OCI-LY7 (cell line): ENCODE measurements at places on chromosomes 3 and 15. TPM values are rescaled to one million over a fixed set of nuclear protein-coding genes. Genes with fewer than 3 reads are reported as not detected.

The CPNE9 gene
- 0.22 TPM in 1 of 2 replicates, not detected in the other for total RNA-seq

The SERINC4 gene
- total RNA-seq = 1.1 and 1.9 TPM in 2 replicates

The SI gene
- not detected in 2 replicates for total RNA-seq

- DNase-seq = no peak
These were observed 120.8 kb downstream of the SLCO3A1 start for GRCh38 chr15:91974321-91974720.

DNA sequence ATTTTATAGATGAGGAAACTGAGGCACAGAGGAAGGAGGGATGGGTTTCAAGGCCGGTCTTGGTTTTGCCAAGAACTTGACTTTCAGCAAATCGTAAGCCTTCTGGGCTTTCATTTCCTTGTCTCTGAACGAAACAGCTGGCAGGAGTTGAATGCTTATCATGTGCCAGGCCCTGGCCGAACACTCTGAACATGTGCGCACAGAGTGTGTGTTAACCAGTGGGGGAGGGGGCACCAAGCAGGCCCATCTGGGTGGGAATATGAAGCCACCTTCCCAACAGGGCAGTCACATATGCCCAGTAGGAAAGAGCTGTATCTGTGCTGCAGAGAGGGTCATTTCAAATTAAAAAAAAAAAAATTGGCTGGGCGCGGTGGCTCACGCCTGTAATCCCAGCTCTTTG is 29.3 kb downstream of the ZNF710 start:
- no peak for DNase-seq

GRCh38 chr3:73188707-73189106 is 127.2 kb downstream of the EBLN2 start:
- no peak for DNase-seq

DNA sequence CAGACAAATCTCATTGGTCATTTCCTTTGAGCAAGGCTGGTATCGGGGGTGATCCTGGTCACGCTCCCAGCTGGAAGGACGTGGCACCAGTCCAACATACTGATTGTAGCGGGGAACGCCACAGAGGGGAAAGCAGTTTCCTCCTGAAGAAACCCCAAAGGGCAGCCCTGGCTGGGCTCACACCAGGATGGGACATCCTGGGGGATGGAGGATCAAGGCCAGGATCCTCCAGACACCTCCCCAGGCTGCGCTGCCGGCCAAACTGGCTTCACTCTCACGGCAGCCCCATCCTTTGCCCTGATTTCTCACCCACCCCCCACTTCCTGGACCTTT is 36.6 kb downstream of the MUC20 start:
- DNase-seq = no peak

- no peak for DNase-seq
These were observed 122.3 kb upstream of the BHLHE40 start for GRCh38 chr3:4856986-4857385.

GRCh38 chr15:48423896-48424475 is 92.8 kb downstream of the DUT start:
- DNase-seq = no peak

DNA sequence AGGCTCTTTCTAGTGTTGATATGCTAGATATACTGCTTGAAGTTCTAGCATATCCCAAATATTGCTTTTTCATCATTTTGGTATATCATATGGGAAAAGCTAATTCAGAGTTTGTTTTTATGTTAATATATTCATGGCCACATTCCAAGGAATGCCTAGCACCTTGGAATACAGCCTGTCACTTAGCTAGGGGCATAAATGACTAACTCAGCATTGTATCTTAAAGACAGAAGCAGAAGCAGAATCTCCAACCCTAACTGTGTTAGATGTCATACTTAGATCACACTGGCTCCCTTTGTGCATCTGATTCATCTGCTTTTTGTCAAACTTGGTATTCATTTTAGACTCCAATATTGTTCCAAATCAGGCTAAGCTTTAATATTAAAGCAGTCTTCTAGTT is 130.8 kb upstream of the TSPAN3 start:
- no peak for DNase-seq
